ENCODE measurements at places on chromosomes 3 and 15.

- no peak for DNase-seq
Measured at GRCh38 chr3:63029326-63029725, 154.1 kb upstream of the CADPS start.

DNA sequence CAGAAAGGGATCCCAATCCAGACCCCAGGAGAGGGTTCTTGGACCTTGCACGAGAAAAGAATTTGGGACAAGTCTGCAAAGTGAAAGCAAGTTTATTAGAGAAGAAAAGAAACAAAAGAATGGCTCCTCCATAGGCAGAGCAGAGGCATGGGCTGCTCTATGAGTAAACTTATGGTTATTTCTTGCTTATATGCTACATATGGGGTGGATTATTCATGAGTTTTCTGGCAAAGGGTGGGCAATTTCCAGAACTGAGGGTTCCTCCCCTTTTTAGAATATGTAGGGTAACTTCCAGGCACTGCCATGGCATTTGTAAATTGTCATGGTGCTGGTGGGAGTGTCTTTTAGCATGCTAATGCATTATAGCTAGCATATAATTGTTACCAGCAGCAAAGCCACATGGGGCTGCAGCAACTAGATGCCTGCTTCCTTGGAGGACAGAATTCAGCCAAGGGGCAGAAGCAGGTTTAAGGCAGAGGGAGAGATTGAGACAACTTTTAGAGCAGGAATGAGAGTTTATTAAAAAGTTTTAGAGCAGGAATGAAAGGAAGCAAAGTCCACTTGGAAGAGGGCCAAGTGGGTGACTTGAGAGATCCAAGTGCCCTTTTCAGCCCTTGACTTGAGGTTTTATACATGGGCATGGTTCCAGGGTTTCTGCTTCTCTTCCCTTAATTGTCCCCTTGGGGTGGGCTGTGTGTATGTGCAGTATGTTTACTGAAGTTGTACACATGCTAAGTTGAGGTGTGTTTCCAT lies 41.3 kb downstream of the METTL6 start:
- no peak for DNase-seq

DNA sequence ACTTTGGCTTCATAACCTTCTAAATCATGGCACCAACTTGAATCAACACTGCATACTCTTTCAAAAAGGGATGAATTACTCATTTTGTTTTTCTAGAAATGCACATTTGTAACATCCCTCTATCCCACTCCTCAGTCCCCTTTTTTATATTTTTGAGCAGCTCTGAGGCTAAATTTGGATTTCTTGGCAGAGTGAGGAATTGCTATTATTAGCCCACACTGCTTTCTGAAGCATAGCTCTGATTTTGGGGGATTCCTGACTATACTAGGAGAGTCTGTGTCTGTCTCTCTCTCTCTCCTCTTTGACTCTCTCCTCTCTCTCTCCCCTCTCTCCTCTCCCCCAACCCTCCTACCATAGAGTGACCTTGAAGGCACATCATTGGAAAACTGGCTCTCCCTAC lies 76.6 kb downstream of the RBPMS2 start:
- DNase-seq, result no peak

DNA sequence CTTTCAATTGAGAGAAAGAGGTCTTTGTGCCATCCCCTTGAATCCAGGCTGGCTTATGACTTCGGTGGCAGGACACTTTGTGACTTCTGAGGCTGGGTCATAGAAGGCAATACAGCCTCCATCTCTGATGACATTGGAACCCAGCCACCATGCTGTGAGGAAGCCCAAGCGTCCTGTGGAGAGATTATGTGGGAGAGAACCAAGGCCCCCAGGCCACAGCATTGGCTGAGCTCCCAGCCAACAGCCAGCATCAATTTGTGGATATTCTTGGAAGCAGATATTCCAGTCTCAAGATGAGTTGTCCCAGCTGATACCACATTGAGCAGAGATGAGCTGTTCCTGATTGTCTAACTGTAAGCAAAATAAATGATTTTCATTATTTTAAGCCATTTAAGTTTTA lies 12.7 kb upstream of the XIRP1 start:
- DNase-seq, result no peak

- no peak for DNase-seq
Measured at GRCh38 chr15:82231842-82232241, 30.7 kb downstream of the EFL1 start.

- DNase-seq, result peak; percentile 85
Measured at GRCh38 chr3:52088445-52089367, 32.3 kb upstream of the DUSP7 start.

- DNase-seq, result peak; percentile 78
Measured at GRCh38 chr3:79517766-79518413, 249.9 kb downstream of the ROBO1 start.

DNA sequence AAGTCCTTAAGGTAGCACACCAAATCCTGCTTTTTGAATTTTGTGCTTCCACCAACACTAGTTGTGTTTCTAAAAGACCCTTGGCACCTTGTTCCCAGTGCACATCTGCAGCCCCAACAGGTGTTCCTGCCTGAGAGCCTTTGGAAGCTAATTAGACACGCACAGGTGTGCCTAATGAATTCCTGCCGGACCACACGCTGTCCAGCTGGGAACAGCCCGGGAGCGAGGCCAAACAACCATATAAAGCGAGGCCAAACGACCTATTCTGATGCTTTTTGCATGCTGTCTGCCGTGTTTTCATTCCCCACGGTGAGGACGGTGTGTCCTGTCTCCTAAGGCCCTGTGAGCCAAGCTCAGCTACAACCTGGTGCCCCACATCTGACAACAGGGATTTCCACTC lies 99.5 kb downstream of the ATG7 start:
- DNase-seq, result no peak

DNA sequence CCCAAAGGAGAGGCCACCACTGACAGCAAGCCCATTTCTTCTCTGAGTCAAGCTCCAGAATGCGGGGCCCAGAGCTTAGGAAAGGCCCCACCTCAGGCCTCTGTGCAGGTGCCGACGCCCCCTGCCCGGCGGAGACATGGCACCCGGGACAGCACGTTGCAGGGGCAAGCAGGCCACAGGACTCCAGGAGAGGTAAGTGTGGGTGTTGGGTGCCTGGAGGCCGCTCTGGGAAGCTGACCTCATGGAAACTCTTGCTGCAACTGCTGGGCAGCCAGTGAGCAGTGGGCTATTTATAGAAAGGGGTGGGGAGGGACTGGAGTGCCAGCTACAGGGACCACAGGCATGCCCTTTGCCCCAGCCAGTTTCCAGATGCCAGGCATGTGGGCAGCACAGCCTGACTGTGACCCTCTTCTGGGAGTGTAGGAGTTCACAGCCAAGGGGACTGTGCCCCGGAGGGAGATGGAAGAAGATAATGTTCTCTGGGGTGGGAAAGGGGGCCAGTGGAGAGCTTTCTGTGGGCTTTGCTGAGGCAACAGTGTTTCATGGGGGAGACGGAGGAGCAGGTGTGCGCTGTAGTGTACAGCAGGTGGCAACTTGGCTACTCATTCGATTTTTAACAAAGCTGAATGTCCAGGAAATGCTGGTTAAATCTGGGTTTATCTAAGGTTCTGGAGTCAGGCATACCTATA lies 23.7 kb downstream of the ALPK3 start:
- DNase-seq, result peak; percentile 50

- DNase-seq, result no peak
Measured at GRCh38 chr15:26421065-26421464, 351.8 kb downstream of the GABRB3 start.

DNA sequence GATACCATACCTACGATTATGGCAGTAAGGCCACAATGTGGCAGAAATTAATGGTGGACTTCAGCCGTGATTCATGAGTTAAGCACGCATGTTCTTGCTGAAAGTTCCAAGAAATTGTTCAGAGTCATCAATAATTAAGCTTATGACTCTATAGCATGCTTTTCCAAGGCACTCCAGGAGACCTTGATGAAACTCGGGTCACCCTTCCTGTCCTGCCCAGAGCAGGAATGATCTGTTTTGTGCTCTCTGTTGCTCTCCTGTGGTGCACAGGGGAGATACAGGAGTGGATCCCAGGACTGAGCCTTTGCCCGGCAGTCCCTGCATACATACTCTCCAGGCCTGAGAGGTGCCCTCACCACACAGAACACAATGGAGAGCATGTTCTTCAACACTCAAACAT lies 141.6 kb upstream of the SLC2A2 start:
- DNase-seq, result peak; percentile 49

DNA sequence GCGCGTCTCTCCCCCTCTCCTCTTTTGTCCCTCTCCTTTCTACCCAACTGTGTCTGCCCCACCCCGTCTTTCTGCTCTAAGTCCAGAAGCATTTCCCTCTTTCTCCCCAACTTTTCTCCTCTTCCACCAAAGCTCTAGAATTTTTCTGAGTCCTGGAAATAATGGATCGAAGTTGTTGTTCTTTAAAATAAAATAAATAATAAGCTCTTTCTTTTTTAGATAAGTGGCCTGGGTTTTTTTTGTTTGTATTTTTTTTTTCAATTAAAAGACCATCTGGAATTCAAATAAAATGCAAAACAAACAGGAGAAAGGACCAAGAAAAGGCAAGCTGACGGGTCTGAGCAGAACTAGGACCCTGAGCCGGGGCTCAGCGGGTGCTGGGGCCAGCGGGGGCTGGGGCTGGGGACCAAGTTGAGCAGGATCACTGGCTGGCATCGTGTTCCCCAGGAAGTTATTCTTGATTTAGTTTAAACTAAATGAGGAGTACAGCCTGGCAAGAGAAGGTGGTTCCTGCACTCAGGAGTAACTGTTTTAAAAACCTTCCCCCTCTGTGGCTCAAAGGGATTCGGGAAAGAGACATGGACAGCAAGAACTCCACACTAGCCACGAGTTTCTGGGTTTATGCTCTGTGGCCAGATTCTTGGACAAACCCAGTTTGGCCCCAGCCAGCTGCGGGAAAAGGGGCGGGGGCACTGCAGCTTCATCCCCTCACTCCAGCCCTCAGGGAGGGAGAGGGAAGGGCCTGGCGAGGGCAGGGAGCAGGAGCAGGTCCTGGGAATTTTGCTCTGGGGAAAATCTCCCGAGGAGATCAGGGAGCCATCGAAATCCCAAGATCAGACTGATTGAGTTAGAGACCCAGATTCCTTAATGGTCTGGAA lies 8.4 kb downstream of the GATA2 start:
- DNase-seq, result no peak

DNA sequence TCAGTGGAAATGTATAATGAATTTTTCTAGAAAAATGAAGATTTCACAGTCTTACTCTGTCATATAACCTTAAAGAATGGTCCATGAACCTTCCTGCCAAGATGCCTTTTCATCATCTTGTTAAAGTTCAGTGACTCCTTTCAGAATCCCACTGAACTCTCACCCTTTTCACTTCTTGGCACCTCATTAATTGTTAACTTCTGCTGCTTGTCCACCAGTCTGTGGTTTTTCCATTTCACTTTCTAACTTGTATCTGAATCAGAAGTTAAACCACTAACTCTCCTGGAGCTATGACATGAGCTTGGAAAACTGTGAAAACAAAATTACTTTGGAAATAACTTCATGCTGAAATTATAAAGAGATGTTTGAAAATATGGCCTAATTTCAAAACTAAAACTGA lies 281.2 kb upstream of the ALCAM start:
- no peak for DNase-seq

GRCh38 chr3:100157685-100158084 lies 43.4 kb upstream of the FILIP1L start:
- DNase-seq, result no peak

DNA sequence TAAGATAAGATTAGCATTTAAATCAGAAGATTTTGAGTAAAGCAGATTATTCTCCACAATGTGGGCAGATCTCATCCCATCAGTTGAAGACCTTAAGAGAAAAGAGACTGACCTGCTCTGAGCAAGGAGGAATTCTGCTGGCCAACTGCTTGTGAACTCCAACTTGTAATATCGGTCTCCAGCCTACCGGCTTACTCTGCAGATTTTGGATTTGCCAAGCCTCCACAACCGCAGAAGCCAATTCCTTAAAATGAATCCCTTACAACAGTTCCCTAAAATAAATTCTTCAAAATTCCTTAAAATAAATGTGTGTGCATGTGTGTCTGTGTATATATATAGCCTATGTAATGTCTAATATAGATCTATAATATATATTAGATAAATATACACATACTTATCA lies 107.4 kb upstream of the KLF13 start:
- no peak for DNase-seq

- DNase-seq, result no peak
Measured at GRCh38 chr3:23389089-23389488, 186.0 kb downstream of the UBE2E2 start.

- DNase-seq, result peak; percentile 96
Measured at GRCh38 chr15:63291507-63291906, 14.1 kb downstream of the APH1B start.

DNA sequence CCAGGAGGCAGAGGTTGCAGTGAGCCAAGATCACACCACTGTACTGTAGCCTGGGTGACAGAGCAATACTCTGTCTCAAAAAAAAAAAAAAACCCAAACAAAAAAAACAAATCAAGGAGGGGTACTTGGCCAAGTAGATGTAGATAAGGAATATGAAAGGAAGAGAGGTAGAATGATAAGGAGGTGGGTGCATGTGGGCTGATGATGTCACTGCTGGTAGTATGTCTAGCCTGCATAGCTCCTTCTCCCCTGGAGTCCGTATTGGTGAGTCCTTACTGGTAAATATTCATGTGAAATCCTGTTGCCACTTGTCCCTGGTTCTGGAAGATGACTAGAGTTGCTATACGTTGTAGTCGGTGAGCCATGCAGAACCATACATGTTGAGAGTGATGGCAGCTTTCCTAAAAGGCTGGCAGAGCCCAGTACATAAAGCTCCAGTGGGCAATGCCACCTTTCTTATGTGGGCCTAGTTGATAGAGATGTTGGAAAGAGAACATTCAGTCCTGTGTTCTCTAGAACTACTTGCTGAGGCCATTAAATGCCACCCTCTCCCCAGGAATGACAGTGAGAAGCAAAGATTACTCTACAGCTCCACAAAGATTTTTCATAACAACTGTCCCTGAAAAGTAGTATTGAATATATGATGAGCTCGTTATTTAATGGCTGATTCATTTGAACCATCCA lies 11.0 kb downstream of the KAT2B start:
- no peak for DNase-seq

DNA sequence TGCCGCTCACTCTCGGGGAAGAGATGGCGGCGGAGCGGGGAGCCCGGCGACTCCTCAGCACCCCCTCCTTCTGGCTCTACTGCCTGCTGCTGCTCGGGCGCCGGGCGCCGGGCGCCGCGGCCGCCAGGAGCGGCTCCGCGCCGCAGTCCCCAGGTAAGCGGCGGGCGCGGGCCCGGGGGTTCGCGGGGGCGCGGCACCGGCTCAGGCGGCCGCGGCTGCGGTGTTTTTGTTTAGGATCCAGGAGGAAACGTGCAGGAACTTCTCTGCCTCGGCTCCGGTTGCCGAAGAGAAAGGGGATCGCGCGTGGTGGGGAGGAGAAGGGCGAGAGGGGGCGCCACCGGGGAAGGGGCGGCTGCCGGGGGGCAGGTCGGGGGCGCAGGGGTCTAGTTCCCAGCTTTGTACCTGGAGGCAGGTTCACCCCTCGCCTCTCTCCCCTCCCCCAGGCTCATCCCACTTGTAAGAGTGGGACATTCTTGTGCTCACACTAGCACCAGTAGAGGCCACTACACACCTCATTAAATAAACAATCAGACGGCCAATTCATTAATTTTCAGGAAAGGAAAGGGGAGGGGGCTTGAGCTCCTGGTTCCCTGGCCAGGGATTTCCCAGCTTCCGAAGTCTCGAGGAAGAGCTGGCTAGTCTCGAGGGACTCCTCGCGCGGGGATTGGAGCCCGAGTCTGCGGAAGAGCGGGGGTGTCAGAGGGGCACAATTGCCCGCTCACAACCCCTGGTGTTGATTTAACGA lies 562 bp downstream of the NEO1 start:
- DNase-seq, result peak; percentile 43

- DNase-seq, result no peak
Measured at GRCh38 chr3:54067055-54067698, 55.2 kb upstream of the CACNA2D3 start.

- DNase-seq, result no peak
Measured at GRCh38 chr3:23830869-23831484, 25.2 kb downstream of the UBE2E1 start.
